Stimulated activated CD8-positive, alpha-beta memory T cell treated with anti-CD3 and anti-CD28 coated beads, Interleukin-7, amount 100 ng/mL, for 1 hour (primary cell): ENCODE measurements at places on chromosomes 7 and 10.

DNA sequence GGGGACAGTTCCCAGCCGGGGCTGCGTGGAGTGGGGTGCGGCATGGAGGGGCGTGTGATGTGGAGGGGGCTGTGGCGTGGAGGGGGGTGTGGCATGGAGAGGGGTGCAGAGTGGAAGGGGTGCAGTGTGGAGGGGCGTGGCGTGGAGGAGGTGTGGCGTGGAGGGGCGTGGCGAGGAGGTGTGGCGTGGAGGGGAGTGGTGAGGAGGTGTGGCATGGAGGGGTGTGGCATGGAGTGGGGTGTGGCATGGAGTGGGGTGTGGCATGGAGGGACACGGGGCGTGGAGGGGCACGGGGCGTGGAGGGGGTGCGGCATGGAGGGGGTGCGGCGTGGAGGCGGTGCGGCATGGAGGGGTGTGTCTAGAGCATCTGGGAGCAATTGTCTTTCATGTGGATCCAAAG is 33.6 kb downstream of the NKX6-2 start:
- DNase-seq = no peak

DNA sequence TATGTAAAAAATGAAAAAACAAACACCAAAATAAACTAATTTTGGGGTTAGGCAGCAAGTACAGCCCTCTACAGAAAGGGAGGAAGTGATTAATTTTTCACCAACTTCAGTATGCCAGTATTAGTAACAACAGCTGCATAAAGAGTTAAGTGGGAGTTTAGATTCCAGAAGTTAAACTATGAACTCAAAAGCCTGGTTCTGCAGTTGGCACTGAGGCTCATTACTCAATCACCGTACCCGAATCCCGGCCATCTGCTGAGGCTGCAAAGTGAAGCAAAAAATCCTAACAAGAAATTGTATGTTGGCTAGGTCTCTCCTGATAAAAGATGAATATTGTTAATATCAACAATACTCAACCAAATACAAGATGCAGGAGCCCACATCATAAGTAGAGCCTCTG is 4.0 kb downstream of the NUDT5 start:
- no peak for DNase-seq

DNA sequence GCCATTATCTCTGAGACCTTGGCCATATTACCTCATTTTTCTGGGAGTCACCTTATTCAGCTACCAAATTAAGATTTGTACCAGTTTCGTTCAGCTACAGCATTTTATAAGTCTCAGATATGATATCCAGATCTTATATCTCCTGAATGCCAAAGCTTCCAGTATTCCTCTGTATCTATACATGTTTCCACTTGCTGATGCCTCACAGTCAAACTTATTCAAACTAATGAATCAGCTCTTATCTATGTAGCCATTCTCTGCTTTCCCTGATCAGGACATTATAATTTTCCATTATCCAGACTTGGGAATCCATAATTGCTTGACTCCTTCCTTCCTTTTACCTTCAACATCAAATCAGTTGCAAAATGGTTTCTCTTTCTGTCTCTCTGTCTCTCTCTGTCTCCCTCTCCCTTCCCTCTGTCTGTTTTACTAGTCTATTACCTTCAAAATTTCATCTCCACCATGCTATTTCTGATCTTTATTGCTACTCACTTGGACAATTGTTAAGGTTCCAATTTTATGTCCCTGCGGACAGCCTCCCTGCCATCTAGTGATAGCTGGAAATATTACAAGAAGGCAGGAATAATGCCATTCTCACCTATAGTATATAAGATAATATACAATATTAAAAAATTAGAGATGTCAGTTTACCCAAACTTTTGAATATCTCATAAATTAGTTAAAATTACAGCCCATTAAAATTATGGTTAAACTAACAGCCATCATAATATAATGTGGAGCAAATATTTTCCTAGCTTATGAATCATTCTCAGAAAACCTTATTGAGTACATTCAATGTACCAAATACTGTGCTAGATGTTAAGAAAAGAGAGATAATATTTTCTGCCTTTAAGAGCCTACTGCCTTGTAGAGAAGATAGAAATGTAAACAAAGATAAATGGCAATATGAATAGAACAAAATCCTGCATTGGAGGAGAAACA is 89.8 kb downstream of the PCLO start:
- no peak for DNase-seq

- DNase-seq = no peak
These were observed 45.0 kb downstream of the VOPP1 start for GRCh38 chr7:55527307-55527706.
